Chondrocyte (in vitro differentiated cells): ENCODE measurements at places on chromosomes 13 and 19.
A peak's percentile ranks its signal among the peaks of the same experiment; 100 is the strongest.

DNA sequence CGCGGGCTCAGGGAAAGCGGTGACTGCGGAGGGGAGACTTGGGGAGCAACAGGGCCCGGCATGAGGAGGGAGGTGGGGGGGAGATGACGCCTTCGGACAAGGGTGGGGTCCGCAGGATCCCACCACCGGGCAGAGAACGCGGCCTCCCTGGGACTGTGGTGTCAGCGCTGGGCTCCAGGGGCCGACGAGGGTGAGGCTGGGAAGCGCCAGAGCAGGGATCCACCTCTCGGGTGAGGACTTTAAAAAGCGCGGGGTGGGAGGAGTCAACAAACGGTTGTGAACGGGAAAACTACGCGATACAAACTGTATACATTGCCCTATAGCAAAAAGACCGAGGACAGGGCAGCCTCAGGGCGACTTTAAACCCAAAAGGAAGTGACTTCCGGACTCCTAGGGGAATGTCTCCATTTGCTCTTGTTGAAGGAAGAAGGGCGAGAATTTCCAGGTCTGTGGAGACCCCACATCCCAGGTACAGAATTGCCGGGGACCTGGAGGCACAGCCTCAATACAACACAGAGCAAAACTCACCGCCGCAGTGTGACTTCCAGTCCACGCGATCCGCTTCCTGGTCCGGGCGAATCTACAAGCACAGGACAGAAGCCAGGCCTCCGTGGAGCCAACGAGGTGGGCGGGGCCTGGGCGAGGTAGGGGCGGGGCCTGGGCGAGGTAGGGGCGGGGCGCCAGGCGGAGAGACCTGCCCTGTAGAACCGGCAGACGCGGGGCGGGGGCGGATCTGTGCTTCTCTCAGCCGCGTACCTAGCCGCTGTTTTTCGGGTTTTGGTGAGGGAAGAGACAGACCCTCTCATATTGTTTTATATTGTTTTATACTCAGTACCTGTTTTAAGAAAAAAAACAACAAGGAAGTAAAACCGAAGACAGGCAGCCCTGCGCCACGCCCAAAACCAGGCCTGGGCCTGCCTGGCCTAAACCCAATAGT is at the start of gene ZNF888:
TSS of gene ZNF888 (minus strand) at position 588 of the 937 bp plus-strand sequence. CDS start 5,555 bp downstream, outside the sequence.
- DNase-seq = no peak

- DNase-seq = no peak
Observed at GRCh38 chr19:11088506-11089253, 583 bp upstream of the LDLR start.

- no peak for DNase-seq
Observed at GRCh38 chr13:56975647-56976046, 165.1 kb upstream of the PRR20A start.

- no peak for DNase-seq
Observed at GRCh38 chr13:107678075-107678689, 537.2 kb downstream of the LIG4 start.

GRCh38 chr13:91249861-91250260 is 97.6 kb upstream of the MIR17HG start:
- no peak for DNase-seq

- DNase-seq = no peak
Observed at GRCh38 chr19:14135985-14136508, 342 bp downstream of the ASF1B start.

DNA sequence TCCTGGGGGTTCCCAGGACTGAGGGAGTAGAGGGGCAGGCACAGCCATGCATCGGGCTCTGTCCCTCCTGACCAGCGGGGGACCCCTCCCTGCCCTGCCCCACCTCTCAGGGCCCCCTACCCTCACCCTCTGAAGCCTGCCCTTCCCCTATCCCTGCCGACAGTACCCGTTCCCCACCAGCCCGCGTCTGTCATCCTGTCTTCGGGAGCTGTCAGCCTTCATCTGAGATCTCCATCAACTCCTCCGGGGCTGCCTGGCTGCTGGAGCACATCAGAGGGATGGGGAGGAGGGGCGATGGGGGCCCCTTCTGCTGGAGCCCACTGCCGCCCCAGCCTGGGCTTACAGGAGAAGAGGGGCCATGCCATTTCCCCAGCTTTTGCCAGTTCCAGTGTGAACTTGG is 6.2 kb upstream of the SHD start:
- no peak for DNase-seq

- no peak for DNase-seq
Observed at GRCh38 chr13:46197299-46198048, 14.3 kb upstream of the LRRC63 start.

GRCh38 chr19:16457954-16458331 is 13.8 kb downstream of the EPS15L1 start:
- no peak for DNase-seq

GRCh38 chr19:17886515-17886914 is 14.8 kb downstream of the SLC5A5 start:
- DNase-seq = no peak

- DNase-seq = no peak
Observed at GRCh38 chr19:18590273-18591272, 2.0 kb downstream of the REX1BD start.

DNA sequence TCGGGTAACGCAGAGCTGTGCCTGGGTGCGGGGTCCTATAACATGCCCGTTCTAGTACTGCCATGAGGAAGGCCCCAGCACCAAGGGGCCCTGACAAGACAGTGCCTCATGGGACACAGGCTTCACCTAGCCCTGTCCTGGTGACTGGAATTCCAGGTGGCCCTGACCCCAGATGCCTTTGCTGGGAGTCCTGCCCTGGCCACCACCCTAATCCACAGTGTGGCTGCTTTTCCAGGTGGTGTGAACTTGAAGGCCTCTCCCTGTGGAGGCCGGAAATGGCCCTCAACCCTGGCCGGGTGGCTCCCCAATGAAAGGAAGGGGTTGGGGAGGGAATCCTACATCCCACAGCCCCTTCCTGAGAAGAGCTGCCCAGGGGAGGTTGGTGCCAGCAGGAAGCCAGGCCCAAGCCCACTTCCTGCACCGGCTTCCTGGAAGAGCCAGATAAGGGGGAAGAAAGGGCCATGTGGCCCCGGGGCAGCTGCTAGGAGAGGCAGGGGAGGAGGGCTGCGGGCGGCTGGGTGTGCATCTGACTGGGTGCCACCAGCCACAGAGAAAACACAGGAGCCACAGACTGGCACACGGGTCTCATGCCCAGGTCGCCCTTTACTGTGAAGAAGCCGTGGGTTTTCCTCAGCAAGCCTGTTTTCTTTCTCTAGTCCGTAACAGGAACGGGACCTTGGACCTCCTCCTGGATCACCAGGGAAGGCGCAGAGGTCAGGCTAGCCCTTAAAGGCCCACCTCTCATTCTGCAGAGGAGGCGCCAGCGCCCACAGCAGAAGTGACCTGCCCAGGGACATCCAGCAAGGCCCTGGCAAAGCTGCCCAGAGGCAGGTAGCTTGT is 4.7 kb downstream of the LSM4 start:
- no peak for DNase-seq

DNA sequence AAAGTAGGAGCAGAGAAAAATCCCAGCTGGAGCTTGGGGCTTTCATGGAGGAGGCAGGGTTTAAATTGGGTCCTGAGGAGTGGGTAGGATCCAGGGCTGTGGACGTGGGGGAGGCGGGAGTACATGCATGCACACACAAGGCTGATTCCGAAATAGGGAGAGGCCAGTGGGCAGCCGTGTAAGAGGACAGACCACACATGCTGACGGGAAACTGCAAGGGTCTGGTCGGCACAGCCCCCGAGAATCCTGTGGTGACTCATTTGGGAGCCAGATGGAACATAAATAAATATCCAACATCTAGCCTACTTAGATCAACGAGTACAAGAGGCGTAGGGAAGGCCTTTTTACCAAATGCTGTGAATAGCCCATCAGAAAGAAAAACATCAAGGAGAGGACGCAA is 216.3 kb upstream of the ZNF507 start:
- no peak for DNase-seq

- peak; percentile 38 for DNase-seq
Observed at GRCh38 chr13:26914624-26915023, 154.0 kb upstream of the GPR12 start.

DNA sequence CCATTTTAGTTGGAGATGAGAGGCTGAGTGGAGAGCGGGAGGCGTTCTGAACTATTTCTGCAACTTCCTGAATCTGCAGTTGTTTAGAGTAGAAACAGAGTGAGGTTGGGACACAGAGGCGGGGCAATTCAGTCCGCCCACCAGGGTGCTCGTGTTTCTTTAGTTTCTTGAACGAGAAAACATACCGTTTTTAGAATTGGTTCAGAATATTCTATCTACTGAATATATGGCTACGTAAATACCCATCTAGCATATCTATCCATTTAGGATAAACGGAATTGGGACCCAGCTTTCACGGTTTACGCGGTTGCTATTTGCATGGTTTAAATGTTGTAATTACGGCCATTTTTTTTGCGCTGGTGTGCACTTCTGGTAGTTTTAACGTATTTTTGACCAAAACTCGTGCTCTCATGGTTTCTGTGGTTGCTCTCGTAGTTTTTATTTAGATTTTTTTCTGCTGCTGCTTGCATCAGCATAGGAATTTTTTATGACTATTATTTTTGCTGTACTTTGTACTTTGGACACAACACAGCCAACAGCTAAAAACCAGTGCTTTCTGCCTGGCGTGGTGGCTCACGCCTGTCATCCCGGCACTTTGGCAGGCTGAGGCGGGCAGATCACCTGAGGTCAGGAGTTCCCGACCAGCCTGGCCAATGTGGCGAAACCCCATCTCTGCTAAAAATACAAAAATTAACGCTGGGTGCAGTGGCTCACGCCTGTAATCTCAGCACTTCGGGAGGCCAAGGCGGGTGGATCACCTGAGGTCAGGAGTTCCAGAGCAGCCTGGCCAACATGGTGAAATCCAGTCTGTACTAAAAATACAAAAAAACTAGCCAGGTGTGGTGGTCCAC is 32.7 kb downstream of the TIMM13 start:
- no peak for DNase-seq

DNA sequence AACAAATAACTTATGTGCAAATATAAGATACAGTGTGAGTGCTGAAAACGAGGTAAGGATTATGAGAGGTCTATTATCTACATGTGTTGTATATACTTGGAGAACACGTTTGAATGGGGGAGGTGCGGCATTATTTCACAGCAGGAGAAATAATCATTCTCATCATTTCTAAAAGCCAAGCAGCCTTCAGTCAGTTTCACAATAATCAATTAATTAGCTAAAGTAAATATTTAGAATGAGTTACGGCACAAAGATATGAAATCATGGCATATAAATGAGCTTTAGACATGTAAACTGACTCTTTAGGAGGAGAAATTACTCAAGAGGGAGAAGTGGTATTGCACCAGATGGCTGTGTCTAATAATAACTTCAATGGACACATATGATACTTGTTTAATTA is 366.6 kb downstream of the DNAJC15 start:
- DNase-seq = no peak

DNA sequence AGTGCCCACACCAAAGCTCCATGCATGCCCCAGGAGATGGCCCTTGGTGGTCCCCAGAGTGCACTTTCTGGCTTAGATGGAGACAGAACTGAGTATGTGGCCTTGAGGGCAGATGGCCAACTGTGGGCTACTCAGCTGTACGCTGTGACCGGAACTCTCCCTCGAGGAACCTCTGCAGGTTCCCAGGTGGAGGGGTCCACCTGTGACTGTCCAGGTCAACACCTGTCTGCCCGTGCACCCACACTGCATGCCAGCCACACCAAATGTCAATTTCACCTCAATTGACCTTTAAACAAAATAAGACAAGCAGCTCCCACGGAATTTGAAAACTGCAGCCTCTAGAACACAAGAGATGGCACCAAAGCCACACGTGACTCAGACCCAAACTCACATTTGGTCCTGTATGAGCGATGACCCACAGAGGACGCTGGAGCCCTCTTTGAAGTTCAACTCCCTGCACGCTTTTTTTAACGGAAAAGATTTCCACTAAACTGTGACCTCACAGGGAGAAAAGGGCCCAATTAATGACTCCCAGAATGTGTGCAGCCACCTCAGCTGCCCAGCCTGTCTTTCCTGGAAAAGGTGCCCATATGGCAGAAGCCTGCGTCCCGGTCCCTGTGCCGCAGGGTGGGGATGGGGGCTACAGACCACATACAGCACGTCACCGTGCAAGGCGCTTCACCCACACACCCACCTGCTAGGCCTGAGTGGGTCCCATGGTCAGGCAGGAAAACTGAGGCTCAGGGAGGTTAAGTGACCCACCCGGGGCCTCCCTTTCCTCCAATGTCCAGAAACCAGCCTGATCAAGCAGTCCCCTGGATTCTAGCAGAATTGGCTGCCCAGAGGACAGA is 47.7 kb downstream of the KLF2 start:
- DNase-seq = peak; percentile 32

DNA sequence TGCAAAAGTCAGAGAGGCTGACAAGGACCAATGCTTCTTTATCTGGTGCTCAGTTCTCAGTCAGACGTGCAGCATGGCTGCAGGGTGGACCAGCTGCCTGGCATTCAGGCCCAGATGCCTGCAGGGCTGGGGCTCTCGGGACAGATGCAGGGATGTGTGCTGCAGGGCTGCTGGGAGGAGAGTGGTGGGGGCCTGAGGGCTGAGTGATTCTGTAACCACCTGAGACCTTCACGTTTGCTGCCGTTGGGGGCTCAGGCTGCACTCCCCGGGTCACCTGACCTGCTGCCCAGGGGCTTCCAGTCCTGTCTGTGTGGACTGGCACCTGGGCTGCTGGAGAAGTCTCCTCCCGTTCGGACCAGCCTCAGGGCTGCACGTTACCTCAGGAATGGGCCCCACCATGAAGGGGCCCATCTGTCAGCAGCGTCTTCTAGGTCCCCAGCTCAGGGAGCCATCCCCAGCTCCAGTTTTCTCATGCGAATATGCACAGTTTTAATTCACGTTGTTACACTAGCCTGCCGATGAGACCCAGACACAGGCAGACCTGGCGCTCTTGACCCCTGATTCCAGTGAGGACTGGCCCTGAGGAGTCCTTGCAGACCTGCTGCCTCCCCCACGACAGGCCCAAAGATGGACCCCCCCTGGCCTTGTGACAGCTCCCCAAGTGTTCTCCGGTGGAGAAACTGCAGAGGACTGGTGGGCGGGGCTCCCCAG is 16.9 kb downstream of the KCTD15 start:
- DNase-seq = peak; percentile 73

GRCh38 chr13:40469581-40470310 is 196.7 kb downstream of the FOXO1 start:
- no peak for DNase-seq

- no peak for DNase-seq
Observed at GRCh38 chr13:36683701-36684100, 9.9 kb downstream of the SERTM1 start.

DNA sequence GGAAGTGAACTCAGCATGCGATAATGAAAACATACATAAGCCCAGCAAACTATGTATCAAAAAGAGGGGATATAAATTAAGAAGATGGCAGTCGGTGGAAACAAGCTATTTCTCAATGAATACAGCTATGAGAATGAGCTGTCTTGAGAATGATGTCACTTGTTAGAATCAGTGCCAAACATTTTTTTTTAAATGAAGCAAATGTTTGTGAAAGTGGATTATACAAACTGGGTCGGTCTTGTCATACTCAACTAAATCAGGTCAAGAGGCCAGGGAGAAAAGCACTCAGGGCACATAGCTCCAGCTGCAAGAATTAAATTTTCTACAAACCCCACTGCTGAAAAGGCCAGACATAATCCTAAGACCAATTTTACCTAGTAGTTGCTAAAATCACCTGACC is 1048.4 kb downstream of the SLITRK1 start:
- DNase-seq = no peak

GRCh38 chr13:112868308-112868707 is 100.7 kb upstream of the MCF2L start:
- no peak for DNase-seq

- no peak for DNase-seq
Observed at GRCh38 chr13:83499286-83499685, 383.0 kb downstream of the SLITRK1 start.
